Esophagus squamous epithelium (tissue), 5 donors: ENCODE measurements at places on chromosomes 13 and 19. TPM values are rescaled to one million over a fixed set of nuclear protein-coding genes. Genes with fewer than 3 reads are reported as not detected.

GRCh38 chr13:37385956-37386670, 212.5 kb downstream of the POSTN start:
- no peaks in the 10 kb centered on the region for H3K36me3 ChIP-seq
- H3K4me3 ChIP-seq: no peak overlapping the region
- no peak for DNase-seq
- H3K27me3 ChIP-seq: no peaks in the 10 kb centered on the region
- H3K4me1 ChIP-seq: no peaks in the 10 kb centered on the region

DNA sequence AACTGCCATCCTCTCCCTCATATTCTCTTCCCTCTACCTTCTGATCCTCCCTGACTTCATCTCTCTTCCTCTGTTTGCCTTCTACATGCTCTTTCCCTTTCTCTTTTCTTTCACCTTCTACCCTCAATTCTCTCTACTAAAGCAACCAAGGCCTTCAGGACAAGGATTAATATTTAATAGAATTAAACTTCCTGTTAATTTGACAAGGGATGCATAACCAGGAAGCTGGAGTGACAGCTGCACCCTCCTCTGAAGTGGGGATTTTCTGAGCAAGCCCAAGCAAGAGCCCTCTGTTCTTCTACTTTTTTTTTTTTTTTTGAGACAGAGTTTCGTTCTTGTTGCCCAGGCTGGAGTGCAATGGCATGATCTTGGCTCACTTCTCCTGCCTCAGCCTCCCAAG, 63.4 kb upstream of the MED4 start:
- no peaks in the 10 kb centered on the region for H3K36me3 ChIP-seq
- H3K27me3 ChIP-seq: no peaks in the 10 kb centered on the region
- peaks cover 45% of the 10 kb centered on the region for H3K4me1 ChIP-seq
- peak overlapping the region; percentile 91 for H3K27ac ChIP-seq

GRCh38 chr19:56107626-56108351, 13.3 kb downstream of the ZNF787 start:
- no peaks in the 10 kb centered on the region for H3K27me3 ChIP-seq
- H3K27ac ChIP-seq: peak overlapping the region; percentile 71
- peaks cover 55% of the 10 kb centered on the region for H3K4me1 ChIP-seq
- H3K4me3 ChIP-seq: no peak overlapping the region
- no peak for DNase-seq

DNA sequence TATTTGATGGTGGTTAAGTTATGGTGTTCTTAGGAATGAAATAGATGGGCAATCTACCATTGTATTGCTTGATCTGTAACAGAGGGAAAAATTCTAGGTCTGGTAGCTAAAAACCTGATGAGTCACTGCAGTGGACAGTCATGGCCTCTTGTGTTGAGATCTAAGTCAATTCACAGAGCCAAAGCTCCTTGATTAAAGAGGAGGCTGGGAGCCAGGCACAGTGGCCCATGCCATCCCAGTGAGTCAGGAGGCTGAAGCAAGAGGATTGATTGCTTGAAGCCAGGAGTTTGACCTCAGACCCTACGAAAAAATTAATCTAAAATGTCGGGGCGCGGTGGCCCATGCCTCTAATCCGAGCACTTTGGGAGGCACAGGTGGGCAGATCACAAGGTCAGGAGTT, 67.1 kb upstream of the KPNA3 start:
- H3K4me1 ChIP-seq: peaks cover 4% of the 10 kb centered on the region
- no peaks in the 10 kb centered on the region for H3K27me3 ChIP-seq

DNA sequence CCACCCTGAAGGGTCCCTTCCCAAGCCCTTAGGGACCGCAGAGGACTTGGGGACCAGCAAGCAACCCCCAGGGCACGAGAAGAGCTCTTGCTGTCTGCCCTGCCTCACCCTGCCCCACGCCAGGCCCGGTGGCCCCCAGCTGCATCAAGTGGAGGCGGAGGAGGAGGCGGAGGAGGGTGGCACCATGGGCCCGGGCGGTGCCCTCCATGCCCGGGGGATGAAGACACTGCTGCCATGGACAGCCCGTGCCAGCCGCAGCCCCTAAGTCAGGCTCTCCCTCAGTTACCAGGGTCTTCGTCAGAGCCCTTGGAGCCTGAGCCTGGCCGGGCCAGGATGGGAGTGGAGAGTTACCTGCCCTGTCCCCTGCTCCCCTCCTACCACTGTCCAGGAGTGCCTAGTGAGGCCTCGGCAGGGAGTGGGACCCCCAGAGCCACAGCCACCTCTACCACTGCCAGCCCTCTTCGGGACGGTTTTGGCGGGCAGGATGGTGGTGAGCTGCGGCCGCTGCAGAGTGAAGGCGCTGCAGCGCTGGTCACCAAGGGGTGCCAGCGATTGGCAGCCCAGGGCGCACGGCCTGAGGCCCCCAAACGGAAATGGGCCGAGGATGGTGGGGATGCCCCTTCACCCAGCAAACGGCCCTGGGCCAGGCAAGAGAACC, 1.5 kb downstream of the EGLN2 start:
- H3K4me3 ChIP-seq: peak overlapping the region; percentile 99
- peak overlapping the region; percentile 95 for H3K27ac ChIP-seq
- H3K4me1 ChIP-seq: peaks cover 55% of the 10 kb centered on the region
- DNase-seq: no peak
- peaks cover 11% of the 10 kb centered on the region for H3K36me3 ChIP-seq

GRCh38 chr19:47723581-47723940, 10.3 kb downstream of the EHD2 start:
- peak overlapping the region; percentile 32 for H3K4me3 ChIP-seq
- H3K27ac ChIP-seq: peak overlapping the region; percentile 83
- H3K27me3 ChIP-seq: no peaks in the 10 kb centered on the region
- DNase-seq: no peak
- peaks cover 7% of the 10 kb centered on the region for H3K36me3 ChIP-seq

DNA sequence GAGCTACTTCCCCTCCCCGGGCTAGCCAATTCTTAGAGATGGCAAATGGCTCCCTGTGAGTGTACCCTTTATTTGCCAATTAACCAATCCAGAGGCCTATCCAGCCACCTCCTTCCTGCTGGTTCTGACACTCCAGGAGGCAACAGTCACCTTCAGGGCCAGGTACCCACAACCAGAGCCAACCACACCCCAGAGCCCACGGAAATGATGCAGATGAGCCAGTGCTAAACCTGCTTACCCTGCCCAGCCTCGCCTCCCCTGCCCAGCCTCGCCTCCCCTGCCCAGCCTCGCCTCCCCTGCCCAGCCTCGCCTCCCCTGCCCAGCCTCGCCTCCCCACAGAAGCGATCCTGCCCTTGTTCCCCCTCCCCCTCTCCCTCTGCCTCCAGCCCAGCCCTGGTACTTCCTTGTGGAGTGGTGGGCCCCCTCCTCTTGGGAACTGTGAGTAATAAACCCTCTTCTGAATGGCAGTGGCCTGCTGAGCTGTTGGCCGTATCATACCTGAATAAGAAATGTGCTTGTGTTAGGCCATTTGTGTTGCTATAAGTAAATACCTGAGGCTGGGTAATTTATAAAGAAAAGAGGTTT, 173.8 kb upstream of the RNF113B start:
- no peaks in the 10 kb centered on the region for H3K4me1 ChIP-seq
- H3K27ac ChIP-seq: no peak overlapping the region
- no peak overlapping the region for H3K4me3 ChIP-seq

- no peak for DNase-seq
- H3K4me3 ChIP-seq: no peak overlapping the region
- no peaks in the 10 kb centered on the region for H3K4me1 ChIP-seq
- no peak overlapping the region for H3K27ac ChIP-seq
Observed at GRCh38 chr13:29224206-29224605, 371.3 kb downstream of the SLC7A1 start.

DNA sequence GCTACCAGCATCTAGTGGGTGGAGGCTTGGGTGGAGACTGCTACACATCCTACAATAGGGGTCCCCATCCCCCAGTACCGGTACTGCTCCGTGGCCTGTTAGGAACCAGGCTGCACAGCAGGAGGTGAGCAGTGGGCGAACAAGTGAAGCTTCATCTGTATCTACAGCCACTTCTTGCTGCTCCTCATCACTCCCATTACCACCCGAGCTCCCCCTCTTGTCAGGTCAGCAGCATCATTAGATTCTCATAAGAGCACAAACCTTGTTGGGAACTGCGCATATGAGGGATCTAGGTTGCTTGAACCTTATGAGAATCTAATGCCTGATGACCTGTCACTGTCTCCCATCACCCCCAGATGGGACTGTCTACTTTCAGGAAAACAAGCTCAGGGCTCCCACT, 37.0 kb downstream of the NWD1 start:
- H3K4me3 ChIP-seq: no peak overlapping the region
- H3K27ac ChIP-seq: no peak overlapping the region
- no peaks in the 10 kb centered on the region for H3K4me1 ChIP-seq
- H3K36me3 ChIP-seq: no peaks in the 10 kb centered on the region
- DNase-seq: no peak

DNA sequence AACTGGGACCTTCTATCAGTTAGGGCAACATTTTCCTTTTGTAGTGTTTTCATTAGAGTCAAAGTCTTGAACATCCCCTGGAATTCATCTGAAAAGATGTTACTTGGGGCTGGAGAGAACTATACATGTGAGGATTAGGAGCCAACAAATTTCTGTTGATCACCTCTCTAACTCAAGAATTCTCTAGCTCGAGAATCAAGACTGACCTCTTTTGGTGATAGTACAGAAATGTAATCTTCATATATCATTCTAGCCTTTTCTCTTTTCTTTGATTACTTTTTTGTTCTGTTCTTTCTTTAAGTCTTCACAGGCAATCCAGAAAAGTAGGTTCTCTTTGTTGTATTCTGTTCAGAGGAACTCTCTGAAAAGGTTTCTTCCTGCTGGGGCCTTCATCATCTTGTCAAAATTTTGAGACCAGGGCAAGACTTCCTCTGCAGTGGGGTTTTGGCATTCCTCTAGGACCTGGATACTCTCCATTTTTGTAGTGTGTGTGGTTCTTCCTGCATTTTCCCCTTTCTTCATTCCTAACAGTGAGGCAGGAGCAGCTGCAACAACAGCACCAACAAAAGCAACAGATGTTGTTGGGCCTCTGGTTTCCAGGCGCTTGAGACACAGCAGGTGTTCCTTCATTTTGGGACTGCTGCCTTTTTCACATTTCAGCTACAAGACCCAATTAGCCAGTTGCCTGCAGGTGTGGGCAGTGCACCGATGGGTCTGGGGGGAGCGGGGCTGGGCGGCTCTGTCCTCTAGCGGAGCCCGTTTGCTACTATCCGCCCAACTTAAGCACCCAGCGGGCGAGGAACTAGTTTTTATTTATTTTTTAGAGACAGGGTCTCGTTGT, 26.2 kb downstream of the ELF1 start:
- H3K4me3 ChIP-seq: no peak overlapping the region
- H3K27me3 ChIP-seq: no peaks in the 10 kb centered on the region
- peaks cover 4% of the 10 kb centered on the region for H3K36me3 ChIP-seq
- H3K27ac ChIP-seq: peak overlapping the region; percentile 90
- no peak for DNase-seq
- H3K4me1 ChIP-seq: peaks cover 10% of the 10 kb centered on the region

GRCh38 chr19:7762719-7763293, at the start of gene CLEC4M:
Gene CLEC4M, plus strand, starts transcription at chr19:7763243. Its CDS starts 24 bp downstream, at chr19:7763267.
- no peaks in the 10 kb centered on the region for H3K36me3 ChIP-seq
- H3K27me3 ChIP-seq: no peaks in the 10 kb centered on the region
- H3K4me1 ChIP-seq: no peaks in the 10 kb centered on the region
- no peak within 1 kb of the TSS for H3K27ac ChIP-seq
- no peak within 1 kb of the TSS for H3K4me3 ChIP-seq
- no peak for DNase-seq

DNA sequence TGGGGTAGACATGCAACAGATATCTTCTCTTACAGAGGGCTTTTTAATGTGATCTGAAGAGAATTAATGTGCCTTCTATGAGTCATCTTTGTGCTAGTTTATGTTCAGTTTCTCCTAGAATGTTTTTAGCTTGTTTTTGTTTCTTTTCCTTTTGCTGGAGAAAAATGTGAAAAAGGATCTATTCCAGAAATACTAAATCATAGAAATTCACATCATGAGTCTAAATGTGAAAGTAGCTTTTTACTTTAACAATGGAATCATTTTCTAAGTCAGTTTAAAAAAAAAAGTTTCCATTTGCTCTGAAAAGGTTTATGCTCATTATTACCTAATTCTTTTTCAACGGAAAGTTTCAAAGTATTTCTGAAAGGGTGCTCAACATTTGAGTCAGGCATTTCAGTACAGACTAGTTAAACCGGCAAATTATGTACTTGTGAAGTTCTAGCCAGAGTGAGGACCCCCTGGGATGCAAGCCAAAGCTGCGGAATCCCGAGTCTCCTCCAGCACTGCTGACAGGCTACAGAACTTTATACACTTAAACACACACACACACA, 72.9 kb downstream of the SPATA13 start:
- no peak overlapping the region for H3K27ac ChIP-seq
- no peaks in the 10 kb centered on the region for H3K27me3 ChIP-seq
- no peaks in the 10 kb centered on the region for H3K36me3 ChIP-seq
- no peak for DNase-seq

GRCh38 chr19:51490676-51491075, 10.9 kb downstream of the SIGLEC12 start:
- H3K4me1 ChIP-seq: no peaks in the 10 kb centered on the region
- H3K27me3 ChIP-seq: no peaks in the 10 kb centered on the region
- no peak overlapping the region for H3K4me3 ChIP-seq
- H3K36me3 ChIP-seq: no peaks in the 10 kb centered on the region
- no peak overlapping the region for H3K27ac ChIP-seq

IZUMO1 gene
- 5.0 TPM for total RNA-seq

ATP5F1D gene
- 139 TPM for total RNA-seq

UBE2L5 gene
- total RNA-seq: 0.19 TPM

KLK3 gene
- total RNA-seq: not detected

MAP4K1 gene
- 1.8 TPM for total RNA-seq

ZNF98 gene
- total RNA-seq: not detected

SYDE1 gene
- total RNA-seq: 4.4 TPM

SMIM17 gene
- total RNA-seq: not detected
